Sigmoid colon (tissue), 7 donors: ENCODE measurements at places on chromosomes 7 and 10. TPM values are rescaled to one million over a fixed set of nuclear protein-coding genes. Genes with fewer than 3 reads are reported as not detected.
A peak's percentile ranks its signal among the peaks of the same experiment; 100 is the strongest.

Gene NPSR1
- not detected for total RNA-seq

Gene CPN1
- total RNA-seq = not detected

DNA sequence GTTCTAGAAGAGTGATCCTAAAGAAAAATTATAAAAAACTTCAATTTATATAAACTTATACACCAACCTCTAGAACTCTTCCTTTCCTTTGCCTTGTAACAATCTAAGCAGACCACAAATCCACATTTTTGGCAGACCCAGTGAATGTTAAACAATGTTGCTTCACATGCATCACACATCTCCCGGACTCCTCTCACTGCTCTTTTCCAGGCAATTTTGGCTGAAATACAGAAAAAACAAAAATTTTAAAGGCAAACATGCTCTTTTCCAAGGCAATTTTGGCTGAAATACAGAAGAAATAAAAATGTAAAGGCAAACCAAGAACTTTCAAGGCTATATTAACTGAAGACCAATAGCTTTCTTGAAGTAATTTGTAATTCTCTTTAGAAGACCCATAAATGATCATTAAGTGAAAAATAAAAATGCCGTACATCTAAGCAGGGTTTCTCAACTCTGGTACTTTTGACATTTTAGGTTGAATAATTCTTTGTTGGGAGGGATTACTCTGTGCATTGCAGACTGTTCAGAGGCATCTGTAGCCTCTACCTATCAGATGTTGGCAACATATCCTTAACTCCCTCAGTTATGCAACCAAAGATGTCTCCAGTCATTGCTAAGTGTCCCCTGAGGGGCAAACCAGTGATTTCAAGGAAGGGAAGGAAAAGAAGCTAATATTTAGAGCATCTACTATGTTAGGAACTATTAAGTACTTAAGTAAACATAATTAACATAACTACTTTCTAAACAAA, 64.4 kb downstream of the NRBF2 start:
- no peak for DNase-seq

DNA sequence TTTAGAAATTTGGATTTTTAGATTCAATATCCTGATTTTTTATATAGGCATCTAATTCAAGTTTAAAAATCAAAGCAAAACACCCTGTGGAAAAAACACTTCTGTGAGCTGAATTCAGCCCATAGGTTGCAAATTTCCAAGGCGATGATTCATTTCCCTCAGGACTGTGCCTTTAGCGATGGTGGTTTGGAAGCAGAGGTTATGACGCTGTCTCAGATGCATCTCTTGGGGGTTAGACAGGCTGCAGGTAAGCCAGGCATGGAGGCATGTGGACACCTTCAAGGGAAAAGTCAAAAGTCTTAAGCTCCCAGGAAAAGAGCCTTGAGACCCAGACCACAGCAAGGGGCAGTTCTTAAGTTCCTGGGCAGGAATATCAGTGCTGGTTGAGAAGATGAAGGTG, 9.5 kb upstream of the FRA10AC1 start:
- no peak for DNase-seq

GRCh38 chr7:36208426-36208825, 55.4 kb downstream of the EEPD1 start:
- peak; percentile 46 for DNase-seq

DNA sequence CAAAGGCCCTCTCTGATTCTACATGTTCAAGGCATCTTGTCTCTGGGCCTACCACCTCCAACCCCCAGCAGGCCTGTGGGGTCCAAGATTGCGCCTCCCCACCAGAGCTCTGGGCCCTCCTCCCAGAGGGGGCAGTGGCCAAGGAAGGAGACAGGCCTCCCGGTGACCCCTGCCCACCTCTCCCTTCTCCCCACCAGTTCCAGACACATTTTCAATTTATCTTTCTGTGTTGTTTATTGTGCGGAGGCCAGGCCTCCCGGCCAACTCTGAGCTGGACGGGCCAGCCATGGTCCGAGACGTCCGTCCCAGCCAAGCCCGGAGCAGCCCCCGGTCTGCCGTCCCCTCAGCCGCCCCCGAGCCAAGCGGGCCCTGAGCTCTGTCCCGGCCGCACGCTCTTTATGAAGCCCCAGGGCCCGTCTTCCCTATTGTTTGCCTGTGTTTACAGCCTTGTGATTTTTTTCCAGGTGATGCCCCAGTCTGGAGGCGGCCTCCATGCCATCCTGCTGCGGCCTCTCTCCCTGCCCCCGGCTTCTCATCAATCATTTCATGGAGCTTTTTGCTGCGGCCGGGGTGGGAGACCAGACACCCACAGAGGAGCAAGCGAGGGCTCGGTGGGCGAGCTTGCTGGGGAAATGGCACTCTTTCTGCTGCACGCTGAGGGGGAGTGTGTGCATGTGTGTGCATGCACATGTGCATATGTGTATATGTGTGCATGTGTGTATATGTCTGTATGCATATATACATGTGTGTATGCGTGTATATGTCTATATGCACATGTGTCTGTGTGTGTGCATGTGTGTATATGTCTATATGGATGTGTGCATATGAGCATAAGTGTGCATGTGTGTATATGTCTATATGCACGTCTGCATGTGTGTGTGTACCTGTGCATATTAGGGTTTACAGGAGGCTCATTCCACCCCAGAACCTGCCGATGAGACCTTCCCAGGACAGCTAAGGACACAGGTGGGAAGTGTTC, 52.7 kb upstream of the ELN start:
- no peak for DNase-seq
